ENCODE measurements at places on chromosomes 4 and X.
A peak's percentile ranks its signal among the peaks of the same experiment; 100 is the strongest.

GRCh38 chrX:153739754-153740486, 15.3 kb downstream of the ABCD1 start:
- no peak for DNase-seq

DNA sequence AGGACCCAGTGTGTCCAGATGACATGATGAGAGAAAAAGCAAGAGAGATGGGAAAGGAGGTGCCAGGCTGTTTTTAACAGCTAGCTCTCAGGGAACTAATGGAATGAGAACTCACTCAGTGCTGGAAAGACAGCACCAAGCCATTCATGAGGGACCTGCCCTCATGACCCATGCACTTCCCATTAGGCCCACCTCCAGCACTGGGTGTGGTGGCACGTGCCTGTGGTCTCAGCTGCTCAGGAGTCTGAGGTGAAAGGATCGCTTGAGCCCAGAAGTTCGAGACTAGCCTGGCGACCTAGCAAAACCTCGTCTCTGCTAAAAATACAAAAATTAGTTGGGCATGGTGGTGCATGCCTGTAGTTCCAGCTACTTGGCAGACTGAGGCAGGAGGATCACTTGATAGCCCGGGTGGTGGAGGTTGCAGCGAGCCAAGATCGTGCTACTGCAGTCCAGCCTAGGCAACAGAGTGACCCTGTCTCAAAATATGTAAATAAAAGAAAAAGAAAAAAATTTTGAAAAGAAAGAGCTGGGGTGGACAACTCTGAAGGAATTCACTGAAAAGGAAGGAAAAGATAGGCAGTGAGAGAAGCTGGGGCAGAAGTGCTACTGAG, 50.9 kb downstream of the FAM193A start:
- DNase-seq = no peak

- peak; percentile 9 for DNase-seq
Measured at GRCh38 chr4:26787461-26788340, 72.9 kb upstream of the STIM2 start.

GRCh38 chr4:10119773-10120172, 3.2 kb upstream of the WDR1 start:
- no peak for DNase-seq

GRCh38 chrX:129040124-129040523, 483.2 kb downstream of the SMARCA1 start:
- no peak for DNase-seq

DNA sequence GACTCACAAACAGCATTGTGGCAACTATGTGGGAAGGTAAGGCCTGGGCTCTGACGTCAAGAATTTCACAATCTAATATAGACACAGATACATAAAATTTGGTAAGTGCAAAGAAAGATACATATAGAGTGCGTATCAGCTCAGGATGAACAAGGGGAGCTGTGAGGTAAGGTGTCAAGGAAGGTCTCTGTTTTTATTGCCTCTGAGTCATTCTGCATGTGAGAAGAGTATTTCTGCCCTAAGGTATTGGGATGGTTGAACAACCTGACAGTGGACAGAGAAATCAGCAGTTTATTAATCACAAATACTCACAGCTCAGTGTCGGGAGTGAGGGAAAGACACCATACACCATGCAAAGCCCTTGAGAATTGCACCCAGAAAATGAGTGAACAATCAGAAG, 89.8 kb downstream of the COMMD8 start:
- DNase-seq = no peak

GRCh38 chr4:70183168-70183939, 12.2 kb upstream of the ODAM start:
- no peak for DNase-seq

DNA sequence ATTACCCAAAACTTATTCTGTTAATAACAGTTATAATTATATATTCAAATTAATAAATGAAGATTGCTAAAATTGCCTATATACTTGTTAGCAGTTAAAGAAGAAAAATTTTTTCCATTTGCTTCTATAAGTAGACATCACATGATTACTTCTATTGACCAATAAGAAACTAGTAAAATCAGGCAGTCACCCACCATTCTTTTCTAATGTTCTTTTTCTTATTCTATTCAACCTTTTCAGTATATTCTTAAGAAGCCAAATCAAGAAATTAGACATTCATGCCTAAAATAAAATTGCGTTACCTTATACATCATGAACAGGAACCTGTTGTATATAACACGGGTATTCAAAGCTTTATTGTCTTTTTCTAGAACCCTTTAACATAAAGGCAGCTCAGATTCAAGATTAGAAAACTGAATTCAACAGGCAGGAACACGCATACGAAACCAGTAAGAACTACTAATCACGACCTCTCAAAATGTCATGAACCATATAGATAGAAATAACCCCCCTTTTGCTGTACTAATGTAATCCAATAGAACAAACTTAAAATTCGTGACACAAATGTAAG, 568.1 kb upstream of the DIPK2B start:
- no peak for DNase-seq

GRCh38 chr4:119087121-119087520, 48.5 kb upstream of the MYOZ2 start:
- DNase-seq = no peak

DNA sequence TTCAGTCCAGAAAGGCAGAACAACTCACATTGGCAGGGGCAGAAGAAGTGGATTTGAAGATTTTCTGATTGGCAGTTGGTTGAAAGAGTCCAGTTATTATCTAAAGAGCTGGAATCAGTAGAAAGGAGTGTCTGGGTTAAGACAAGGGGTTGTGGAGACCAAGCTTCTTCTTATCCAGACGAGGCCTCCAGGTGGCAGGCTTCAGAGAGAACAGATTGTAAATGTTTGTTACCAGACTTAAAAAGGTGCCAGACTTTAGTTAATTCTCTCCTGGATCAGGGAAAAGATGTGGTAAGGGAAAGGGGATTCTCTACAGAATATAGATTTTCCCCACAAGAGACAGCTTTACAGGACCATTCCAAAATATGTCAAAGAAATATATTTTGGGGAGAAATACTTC, 36.7 kb upstream of the TLR3 start:
- DNase-seq = no peak

All from stimulated activated CD4-positive, alpha-beta T cell treated with anti-CD3 and anti-CD28 coated beads, Interleukin-12 subunit alpha, Interleukin-12 subunit beta, amount 100 ng/mL, for 48 hours (primary cell).